Anterior cingulate cortex (tissue), 58 donors: ENCODE measurements at places on chromosomes 11 and 22.

GRCh38 chr22:33996824-33997223, 76.5 kb upstream of the LARGE1 start:
- DNase-seq: no peak

GRCh38 chr22:38075105-38075825, 8.7 kb downstream of the SLC16A8 start:
- no peak for DNase-seq

DNA sequence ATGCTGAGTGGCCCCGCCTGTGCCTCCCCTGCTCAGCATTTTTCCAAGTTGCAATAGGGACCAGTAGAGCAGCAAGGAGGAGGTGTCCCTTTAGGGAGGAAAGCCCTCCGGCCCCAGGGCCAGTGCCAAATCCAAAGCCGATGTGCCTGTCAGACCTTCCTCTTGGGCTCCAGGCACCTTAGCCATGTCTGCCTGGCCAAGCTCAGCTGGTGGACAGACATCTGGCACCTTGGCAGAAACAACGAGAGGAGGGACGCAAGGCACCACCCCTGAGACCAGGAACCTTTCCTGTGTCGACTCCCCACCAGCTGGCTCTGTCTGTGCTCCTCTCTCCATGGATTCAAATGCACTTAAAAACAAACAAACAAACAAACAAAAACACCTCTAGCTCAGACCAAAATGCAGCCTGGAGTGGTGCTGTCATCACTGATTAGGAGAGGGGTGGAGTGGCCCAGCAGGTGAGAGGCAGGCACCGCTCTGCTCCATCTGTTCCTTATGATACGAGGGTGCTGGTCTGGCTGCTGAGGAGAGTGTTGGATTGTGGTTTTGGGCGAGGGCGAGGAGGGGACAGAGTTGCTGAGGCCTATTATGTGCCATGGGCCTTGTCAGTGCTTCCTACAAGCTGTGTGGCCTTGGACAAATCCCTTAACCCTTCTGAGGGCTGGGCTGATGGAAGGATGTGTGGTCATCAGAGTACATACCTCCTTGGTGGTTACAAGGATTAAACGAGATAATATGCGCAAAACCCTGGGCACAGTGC, 46.2 kb downstream of the TP53I11 start:
- no peak for DNase-seq

DNA sequence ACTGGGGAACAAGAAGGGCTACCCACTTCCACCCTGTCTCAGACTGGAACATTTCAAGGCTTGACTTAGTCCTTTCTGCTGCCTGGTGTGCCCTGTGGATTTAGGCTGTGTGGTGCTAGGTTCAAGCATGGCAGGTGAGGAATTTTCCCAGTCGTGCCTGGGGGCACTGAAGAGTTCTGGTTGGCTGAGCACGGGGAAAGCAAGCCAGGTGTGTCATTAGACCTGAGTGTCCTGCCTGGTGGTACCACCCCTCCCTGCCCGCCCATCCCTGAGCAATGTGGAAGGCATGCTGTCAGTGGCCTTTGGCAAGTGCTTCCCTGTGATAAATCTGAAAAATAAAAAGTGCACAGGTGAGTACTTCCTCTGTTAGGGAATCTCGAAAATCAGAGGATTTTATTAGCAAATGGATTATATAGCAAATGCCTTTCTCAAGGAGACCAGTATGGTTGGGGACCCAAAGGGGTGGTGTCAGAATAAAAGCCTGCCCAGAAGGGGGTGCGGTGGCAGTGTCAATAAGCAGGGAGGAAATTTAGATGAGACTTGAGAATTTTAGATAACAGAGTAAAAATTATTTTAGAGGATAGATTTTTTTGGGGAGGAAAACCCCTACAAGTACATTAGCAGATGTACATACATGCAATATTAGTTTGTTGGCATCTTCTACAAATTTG, 22.8 kb downstream of the TEAD1 start:
- no peak for DNase-seq

DNA sequence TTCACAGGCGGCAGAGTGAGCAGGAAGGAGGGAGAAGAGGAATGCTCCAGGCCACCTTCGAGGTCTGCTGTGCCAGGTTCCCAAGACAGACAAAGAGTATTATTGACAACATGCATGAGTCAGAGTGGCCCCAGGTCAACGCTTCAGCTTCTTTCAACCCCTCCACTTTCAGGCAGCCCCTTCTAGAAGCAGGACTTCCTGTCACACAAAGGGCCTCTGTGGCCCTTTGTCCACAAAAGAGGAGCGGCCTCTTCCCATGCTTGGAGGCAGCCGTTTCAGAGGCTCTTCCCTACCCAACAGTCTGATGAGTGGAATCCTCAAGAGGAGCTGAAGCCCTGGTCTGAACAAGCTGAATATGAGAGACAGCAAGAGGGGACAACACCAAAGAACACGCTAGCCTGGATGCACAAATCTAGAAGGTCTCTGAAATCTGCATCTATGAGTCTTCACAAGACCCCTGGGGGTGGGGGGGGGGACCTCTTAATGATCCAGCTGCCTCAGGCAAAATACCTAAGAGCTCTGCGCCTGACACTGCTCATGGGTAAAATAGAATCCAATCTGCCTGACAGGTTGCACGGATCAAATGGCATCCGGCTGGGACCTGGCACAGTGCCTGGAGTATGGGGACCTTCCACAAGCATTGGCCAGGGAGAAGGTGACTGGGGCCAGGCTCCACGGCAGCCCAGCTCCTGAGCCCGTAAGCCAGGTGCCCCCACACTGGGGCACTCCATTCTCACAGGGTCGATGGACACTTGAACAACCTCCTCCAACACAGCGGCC, 67.5 kb downstream of the PACSIN2 start:
- no peak for DNase-seq

- DNase-seq: no peak
These were observed 130.7 kb upstream of the RCN1 start for GRCh38 chr11:31960126-31960525.

DNA sequence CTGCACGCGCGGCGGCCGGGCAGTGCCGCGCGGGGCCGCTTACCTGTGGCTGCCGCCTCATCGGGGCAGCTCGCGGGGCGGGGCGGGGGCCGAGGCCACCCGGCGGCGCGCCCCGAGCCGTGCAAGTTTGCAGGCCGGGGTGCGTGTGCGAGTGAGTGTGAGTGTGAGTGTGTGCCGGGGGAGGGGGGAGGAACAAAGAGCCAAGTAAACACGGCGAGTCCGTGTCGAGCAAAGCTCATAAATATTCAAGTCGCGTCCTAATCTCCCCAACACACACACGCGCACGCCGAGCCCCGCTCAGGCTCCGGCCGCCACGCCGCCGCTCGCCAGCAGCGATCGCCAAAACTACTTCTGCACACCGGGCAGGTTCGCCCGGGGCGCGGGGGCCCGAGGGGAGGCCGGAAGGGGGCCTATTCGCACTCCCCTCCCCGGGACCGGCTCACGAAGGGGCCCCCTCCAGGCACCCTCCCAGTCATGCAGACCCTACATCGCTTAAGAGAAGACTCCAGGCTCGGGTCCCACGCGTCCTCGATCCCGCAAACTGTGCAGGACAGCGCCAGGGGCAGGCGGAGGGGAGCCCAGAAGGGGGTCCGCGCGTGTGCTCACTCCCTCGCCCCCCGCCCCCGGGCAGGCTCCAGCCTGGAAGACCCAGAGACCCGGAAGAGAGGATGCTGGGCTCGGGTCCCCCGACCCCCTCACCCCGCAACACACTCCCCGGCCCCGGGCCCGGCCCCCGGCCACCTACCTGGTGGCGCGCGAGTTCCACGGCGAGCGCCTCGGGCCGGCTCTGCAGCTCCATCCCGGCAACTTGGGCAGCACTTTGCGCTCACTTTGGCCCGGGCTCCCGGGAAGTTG, 827 bp downstream of the PHF21B start:
- peak; percentile 17 for DNase-seq

GRCh38 chr11:65118097-65118837, 766 bp upstream of the ZNHIT2 start:
- no peak for DNase-seq

- no peak for DNase-seq
These were observed 183.0 kb downstream of the CEP164 start for GRCh38 chr11:117510646-117511045.

GRCh38 chr11:12642040-12642439, 32.2 kb upstream of the TEAD1 start:
- no peak for DNase-seq

DNA sequence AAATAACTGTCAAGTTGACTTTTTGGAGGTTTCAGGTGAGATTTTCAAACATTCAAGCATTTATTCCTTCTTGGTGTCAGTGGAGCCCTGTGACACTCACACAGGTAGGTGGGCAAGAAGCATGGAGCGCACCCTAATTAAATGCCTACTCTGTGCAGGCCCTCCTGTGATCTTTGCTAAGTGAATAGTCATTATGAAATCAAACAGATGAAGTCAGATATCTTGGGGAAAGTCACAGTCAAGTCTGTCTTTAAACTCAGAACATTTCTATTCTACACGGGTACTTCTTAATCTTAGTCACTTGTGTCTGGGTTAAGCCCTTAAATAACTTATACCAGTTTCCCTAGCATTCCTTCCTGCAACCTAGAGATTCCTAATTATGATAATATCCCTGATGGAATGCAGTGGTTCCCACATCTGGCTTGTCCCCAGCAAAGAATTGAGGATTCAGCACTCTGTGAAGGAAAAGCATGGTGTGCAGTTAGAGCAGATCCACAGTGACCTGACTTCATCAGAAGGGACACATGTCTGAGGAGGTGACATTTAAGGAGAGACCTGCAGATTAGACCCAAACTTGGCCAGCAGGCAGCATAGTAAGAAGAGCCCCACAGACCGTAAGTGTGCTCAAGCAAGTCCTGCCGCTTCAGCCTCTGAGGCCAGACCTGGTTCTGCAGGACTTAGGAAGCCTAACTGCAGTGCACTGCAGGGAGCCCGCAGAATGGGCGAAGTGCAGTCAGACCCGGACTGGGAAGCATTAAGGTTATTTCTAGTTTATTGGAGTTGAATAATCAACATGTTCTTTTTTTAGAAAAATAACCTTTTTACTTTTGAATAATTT, 85.3 kb upstream of the GAL start:
- no peak for DNase-seq

DNA sequence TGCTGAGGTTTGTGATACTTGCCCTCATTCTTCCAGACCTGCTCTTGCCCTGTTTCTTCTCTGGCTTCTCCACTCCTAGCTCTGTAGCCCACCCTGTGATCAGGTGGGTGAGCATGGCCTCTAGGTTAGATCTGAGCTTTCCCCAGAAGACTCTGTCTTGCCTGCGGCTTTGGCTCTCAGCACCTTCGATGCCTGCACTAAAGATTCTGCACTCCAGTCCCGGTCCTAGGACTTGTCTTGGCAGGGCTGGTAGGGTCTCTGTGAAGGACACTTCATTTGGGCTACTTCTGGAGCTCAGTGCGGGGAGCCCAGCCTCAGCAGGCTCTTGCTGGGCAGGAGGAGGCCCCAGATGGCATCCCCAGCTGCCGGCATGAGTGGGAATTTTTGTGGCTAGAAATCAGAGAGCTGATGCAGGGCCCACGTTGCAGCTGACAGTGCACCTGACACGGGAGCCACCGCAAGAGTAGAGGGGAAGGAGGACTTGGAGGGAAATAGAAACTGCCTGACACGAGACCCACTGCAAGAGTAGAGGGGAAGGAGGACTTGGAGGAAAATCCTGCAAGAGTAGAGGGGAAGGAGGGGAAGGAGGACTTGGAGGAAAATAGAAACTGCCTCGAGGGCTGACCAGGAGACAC, 226.9 kb upstream of the B3GAT1 start:
- DNase-seq: no peak

DNA sequence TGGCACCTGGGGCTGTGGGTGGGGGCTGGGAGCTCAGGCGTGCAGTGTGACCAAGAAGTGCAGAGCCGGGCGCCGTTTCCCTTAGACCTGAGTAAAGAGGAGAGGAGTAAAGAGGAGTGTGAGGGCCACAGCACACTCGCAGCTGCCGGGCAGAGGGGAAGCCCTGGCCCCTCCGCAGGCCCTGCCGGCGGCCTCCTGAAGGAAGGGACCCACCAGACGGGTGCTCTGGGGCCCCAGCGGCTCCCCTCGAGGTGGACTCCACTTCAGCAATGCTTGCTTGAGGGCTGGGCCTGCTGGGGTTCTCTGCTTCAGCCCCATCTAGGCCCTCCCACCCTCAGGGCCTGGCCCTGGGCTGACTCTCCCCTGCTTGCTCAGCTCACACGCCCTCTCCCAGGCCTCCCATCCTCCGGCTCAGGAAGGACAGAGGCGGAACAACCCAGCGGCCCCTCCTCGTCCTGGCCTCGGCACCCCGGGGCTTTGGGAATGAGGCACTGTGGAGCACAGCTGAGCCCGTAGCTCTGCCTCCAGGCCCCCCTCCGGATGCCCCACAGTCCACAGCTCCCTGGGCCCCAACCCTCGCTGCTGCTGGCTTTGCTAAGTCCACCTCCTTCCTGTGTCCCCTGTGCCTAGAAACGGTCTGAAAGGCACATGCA, 1198.7 kb downstream of the BRD1 start:
- DNase-seq: no peak

DNA sequence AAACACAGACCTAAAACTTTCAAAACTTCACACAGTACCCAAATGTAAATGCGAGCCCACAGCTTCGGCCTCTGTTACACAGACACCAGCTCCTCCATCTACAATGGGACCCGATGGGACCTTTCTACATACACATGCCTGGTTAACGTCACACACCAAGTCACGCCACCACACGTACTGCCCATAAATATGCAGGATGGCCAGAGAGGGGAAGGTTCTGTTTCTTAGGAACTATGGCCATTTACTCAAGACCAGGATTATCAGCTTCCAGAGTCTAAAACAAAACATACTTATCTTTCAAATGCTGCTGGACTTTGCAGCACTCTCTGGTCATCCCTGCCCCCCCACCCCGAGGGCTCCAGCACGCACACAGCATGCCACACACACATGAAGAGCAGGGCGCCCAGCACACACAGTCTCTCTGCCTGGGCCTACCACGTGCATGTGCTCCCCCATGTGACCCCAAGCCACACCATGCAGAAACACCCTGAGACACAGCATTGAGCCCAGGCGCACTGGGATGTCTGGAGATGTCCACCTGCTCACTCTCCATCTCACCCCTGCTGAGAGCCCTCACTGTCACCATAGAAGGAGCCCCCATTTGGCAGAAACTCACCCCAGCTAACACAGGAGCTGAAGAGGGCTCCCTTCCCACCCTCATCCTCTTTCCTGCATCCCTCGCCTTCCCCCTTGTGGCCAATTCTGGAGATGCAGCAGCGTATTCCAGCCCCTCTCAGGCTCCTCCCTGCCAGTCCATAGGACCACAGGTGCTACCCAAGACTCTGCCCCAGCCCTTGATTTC, 61.8 kb downstream of the SLC22A12 start:
- peak; percentile 89 for DNase-seq
